Left hindlimb (tissue), 1 donor: ENCODE measurements at places on chromosomes 1 and 21.

- DNase-seq: no peak
Measured at GRCh38 chr21:46663754-46664153, 28.3 kb downstream of the PRMT2 start.

DNA sequence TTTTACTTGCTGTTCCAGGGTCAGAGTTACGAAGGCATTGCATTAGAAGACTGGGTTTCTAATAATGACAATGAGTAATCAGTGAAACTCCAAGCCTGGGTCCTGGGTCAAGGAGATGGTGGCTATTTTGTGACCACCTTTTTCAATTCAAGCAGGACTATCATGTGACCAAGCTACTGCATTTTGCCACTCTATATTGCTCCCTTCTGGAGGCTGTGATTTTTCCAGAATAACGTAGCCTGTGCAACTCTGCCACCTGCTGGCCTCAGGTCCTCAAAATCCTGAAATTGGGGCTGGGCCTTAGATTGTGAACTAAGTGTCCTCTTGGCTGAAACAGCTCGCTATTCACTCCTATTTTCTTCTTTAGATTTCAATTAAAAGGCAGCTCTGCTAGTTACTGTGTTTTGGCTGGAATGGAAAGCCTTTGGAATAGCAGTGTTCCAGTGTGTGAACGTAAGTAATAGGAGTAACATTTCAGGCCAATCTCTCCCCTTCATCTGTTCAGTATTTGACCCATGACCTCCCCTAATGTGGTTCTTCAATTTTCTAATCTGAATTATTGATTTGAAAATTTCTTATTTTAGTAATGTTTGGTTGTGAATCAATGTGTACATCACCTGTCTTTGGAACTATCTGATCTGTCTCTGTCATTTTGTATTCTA lies 52.9 kb upstream of the CD46 start:
- peak; percentile 36 for DNase-seq

DNA sequence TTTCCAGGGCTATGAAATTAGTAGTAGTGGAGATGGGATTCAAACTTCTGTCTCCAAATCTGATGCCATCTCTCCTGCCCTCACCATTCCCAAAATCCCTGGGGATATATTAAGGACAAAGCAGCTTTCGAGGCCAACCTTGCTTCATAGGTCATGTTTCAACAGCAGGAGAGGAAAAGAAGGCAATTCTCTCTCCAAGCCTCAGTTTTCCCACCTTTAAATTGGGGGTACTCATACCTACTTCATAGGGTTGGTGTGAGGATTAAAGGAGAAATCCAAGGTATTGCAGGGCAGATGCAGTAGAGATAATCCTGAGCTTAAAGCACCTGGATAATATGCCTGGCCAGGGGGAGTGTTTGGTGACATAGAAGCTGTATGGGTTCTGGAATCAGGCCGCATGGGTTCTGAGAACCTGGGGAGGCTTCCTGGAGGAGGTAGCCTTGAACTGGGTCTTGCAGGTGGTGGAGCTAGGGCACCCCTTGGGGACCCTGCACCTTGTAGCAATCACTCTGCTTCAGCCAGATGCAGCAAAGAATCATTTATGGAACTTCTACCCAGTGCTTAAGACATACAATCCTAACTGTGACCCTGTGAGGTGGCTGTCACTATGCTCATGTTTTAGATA lies 10.7 kb upstream of the IFFO2 start:
- DNase-seq: no peak

- no peak for DNase-seq
Measured at GRCh38 chr1:28323720-28324119, 5.1 kb upstream of the MED18 start.

DNA sequence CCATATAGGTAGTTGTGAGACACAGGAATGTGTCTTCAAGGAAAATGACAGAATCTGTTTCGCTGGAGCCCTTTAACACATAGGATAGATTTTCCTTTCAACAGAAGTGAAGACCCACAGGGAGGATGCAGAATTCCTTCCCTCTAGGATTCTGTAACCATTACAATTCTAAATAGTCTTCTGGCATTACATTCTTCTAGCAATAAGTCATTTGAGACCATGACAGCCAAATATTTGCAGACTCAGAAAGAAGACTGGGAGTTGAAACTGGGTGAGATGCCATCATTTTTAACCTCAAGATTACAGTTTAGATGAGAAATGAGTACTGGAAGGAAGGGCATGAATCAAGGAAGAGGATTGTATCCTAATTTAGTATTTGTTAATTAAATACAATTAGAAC lies 61.6 kb downstream of the ZBTB18 start:
- no peak for DNase-seq

- peak; percentile 12 for DNase-seq
Measured at GRCh38 chr1:228363686-228364067, 43.0 kb downstream of the TRIM11 start.

DNA sequence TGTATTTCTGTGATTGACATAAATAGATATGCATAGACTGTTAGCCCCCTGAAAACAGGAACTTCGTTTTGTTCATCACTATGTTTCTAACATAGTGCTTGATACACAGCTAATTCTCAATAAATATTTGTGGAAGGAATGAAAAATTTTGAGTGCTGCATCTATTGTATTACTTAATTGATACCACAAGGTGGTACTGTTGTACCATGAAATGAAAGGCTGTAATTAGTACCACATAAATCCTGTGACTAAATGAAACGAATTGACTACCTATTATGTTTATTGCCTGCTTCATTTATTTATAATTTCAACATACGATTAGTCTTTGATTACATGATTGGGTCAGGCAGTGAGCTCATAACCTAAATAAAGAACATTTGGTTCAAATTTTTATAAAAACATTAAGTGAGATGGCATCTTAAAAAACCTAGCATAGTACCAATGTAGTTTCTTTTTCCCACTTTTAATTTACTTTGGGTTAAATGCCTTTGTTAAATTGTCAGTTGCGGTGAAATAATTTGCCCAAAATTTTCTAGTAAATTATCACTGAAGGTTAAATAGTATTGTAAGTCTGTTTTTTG lies 15.0 kb upstream of the TGFB2 start:
- no peak for DNase-seq

GRCh38 chr1:4367230-4367777 lies 287.1 kb upstream of the AJAP1 start:
- DNase-seq: no peak

- no peak for DNase-seq
Measured at GRCh38 chr1:106289265-106289928, 767.1 kb upstream of the PRMT6 start.

- DNase-seq: no peak
Measured at GRCh38 chr1:42150651-42151050, 2.6 kb upstream of the GUCA2B start.

DNA sequence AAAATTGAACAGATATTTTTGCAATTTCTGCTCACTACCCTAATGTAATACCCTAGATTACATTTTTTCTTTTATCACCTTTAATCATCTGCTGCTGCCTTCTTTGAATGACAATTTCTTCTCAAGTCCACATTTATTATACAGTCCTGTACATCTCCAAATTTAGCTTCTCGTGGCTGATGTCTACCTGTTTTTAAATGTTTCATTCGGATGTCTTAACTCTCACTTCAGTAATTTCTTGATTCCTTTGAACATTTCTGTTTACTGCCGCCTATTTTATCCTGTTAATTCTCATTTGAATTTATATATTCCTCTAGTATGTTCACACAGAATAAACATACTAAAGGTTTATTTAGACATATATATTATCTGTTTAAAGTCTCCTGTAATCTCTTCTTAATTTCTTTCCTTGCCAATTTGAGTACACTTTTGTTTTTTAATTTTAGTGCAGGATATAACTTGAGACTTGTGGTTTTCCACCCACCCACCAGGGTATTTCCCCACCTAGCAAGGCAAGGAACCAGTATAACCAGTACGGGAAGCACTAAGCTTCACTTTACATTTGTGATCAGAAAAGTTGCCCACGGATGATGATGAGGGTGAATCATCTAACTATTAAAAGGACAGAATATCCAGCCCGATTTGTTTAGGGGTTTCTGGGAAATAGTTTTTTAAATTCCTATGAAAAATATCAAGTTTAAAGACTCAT lies 12.7 kb downstream of the INSL5 start:
- no peak for DNase-seq

GRCh38 chr21:23718446-23719285 lies 1888.6 kb downstream of the MRPL39 start:
- no peak for DNase-seq

DNA sequence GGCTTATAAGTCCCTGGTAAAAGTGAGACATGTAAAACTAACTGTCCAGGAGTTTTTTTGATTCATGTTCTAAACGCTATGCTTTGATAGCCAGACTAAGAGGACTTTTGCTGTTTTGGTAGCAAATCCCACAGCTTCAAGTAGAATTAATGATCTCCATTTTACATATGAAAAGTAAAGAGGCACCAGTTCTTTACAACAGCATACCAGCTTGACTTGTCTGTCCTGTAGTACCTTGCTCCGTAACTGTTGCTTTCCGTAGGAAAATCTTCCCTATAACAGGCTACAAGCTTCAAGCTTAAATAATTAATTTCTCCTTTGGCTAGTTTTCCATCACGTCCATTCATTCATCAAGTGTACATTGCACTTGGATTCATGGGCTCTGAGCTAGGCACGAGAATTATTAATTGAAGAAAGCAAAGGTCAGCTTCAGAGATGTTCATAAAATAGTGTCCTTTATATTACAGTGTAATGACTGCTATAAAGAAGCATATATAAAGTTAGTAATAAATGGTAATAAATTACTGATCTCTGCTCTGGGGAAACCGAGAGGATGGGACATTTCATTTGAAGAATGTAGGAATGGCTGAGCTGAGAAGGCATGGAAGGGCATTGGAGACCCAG lies 29.2 kb downstream of the B3GALT5 start:
- DNase-seq: no peak

DNA sequence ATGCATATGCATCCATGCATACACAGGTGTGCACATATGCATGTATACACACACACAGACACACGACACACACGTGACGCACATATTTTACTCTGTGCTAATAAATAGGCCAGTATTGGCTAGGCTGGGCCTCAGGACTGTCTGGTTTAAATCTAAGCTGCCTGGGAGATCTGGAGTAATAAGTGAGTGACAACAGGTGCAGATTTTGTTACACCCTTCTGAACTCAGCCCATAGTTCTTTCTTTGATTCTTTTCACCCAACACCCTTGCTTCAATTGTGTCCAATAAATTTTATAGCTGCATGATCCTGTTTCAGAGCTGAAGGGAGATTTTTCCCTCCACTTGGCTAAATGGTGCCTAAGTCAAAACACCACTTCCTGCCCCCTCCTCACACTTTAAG lies 132.8 kb downstream of the FGGY start:
- no peak for DNase-seq

DNA sequence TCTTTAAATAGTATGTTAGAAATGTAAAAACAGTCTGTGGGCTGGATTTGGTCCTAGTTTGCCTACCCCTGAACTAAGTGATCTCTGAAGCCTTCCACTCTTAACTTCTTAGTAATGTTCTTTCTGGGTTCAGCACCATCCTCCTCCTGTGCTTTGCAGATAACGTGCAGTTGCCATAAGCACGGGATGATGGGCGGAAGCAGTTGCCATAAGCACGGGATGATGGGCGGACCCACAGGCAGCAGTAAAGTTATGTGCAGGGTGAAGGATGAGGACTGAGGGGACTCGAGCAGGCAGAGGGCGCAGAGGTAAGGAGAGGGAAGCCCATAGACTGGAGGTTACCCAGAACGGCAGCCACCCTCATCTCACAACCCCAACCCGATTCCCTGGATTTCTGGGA lies 25.6 kb downstream of the GPA33 start:
- no peak for DNase-seq

- DNase-seq: no peak
Measured at GRCh38 chr1:200899451-200899915, 4.8 kb downstream of the INAVA start.

GRCh38 chr1:64691626-64692025 lies 53.2 kb upstream of the RAVER2 start:
- DNase-seq: no peak
